ENCODE measurements at places on chromosomes 6 and 20. TPM values are rescaled to one million over a fixed set of nuclear protein-coding genes. Genes with fewer than 3 reads are reported as not detected.

Gene TRMT6
- total RNA-seq, result 10.6 TPM

Gene GSTA3
- total RNA-seq, result not detected

Gene SLC22A1
- total RNA-seq, result under 0.01 TPM

Gene CENPB
- total RNA-seq, result 89.1 TPM

Gene KCNQ5
- total RNA-seq, result 0.30 TPM

Gene MMUT
- 7.9 TPM for total RNA-seq

Gene SLC44A4
- not detected for total RNA-seq

Gene ADGRF4
- not detected for total RNA-seq

Gene TUBE1
- total RNA-seq, result 18.0 TPM

Gene TEAD3
- 27.9 TPM for total RNA-seq

Gene CRYBG1
- total RNA-seq, result 8.2 TPM

Gene STMND1
- 0.17 TPM for total RNA-seq

Gene SLCO4A1
- total RNA-seq, result 0.74 TPM

Gene LINC00237
- total RNA-seq, result not detected

Gene LY6G6F
- total RNA-seq, result not detected

Gene DTNBP1
- total RNA-seq, result 2.2 TPM

Gene IL20RA
- 0.45 TPM for total RNA-seq

Gene DOK5
- 9.8 TPM for total RNA-seq

Gene ANKRD66
- not detected for total RNA-seq

Gene HEY2
- total RNA-seq, result not detected

Gene ASIP
- not detected for total RNA-seq

Gene FAXC
- 2.5 TPM for total RNA-seq

Gene EPB41L1
- total RNA-seq, result 7.9 TPM

Gene GJA1
- total RNA-seq, result 82.4 TPM

Gene LGSN
- not detected for total RNA-seq
